ENCODE measurements at places on chromosomes 3 and 15. TPM values are rescaled to one million over a fixed set of nuclear protein-coding genes. Genes with fewer than 3 reads are reported as not detected.

DNA sequence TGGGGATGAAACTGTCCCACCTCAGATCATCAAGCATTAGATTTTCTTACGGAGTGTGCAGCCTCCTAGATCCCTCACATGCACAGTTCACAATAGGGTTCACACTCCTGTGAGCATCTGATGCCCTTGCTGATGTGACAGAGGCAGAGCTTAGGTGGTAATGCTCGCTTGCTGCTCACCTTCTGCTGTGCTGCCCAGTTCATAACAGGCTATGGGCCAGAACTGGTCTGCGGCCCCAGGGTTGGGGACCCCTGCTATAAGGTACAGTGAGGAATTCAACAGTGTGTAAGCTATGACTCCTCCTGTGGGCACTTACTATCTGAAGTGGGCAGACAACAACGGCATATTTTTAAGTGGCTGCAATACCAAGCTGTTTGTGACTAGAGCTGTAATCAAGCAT, 187.9 kb upstream of the BHLHE40 start:
- no peak for DNase-seq

DNA sequence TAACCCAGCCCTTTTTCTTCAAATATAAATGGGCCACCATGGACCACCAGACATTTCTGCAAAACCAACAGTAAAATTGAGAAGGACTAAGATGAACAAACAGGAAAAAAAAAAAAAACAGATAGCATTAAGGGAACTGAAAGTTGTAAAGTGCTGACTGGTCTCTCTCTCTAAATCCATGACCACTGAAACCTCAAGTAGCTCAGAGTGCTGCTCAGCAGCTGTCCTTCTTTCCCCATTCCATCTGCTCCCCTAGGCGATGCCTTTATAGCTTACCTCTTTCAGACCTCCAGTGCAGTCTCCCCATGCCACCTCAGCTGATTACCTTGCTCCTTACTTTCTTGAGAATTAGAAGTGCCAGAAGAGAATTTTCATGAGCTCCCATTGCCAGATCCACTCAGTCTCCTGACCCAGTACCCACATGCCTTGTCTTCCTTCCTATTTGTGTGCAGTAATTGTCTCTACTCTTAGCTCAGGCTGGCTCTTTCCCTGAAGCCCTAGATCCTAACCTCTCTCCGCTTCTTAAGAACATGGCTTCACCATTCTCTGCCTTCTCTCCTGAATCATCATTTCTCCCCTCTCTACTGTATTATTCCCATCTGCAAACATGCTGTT, 23.9 kb upstream of the XIRP1 start:
- DNase-seq: no peak

The SIDT1 gene
- total RNA-seq: 95.0 TPM

GRCh38 chr15:63440265-63440648, 58.6 kb upstream of the CA12 start:
- no peak for DNase-seq

DNA sequence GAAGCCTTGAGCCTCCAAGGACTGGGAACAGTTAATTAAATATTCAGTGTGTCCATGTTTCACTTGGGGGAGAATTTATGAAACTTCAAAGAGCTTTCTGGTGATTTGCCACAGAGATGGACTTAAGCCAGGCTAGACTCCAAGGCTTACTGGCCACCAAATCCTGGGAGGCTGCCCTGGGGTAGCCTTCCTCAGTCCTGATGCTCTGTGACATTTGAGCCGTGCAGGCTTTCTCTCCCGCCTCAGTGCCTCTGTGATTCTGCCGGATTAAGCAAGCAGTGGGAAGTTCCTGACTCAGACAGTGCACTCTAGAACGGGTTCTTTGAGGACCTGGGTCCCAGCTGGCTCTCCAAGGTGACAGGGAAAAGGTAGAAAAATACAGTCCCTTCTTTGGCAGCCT, 314.7 kb upstream of the ICE2 start:
- no peak for DNase-seq

The KY gene
- 1.2 TPM for total RNA-seq

DNA sequence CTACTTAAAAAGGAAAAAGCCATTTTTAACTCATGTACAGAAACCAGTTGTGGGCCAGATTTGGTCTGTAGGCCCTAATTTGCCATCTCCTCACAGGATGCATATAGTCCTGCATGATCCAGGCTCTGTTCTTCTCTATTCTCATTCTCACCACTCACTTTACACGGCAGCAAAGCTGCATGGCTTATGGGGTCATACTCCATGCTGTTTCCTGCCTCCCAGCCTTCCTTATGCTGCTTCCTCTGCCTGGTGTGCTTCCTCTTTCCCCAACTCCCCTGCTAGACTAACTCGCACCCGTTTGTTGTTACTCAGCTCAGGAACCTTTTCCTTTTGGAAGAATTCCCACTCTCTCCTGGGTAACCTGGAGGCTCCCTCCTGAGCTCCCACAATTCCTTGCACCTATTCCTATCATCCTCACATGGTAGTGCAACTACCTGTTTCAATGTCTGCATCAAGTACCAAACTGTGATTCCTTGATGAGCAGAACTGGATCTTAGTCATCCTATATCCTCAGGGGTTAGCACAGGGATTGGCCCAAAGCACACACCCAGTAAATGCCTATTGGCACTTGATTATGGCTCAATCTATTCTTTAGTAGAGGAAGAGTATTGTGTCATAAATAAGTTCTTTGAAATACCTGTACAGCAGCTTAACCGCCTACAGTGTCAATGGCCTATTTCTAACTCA, 172.1 kb upstream of the MITF start:
- DNase-seq: no peak

DNA sequence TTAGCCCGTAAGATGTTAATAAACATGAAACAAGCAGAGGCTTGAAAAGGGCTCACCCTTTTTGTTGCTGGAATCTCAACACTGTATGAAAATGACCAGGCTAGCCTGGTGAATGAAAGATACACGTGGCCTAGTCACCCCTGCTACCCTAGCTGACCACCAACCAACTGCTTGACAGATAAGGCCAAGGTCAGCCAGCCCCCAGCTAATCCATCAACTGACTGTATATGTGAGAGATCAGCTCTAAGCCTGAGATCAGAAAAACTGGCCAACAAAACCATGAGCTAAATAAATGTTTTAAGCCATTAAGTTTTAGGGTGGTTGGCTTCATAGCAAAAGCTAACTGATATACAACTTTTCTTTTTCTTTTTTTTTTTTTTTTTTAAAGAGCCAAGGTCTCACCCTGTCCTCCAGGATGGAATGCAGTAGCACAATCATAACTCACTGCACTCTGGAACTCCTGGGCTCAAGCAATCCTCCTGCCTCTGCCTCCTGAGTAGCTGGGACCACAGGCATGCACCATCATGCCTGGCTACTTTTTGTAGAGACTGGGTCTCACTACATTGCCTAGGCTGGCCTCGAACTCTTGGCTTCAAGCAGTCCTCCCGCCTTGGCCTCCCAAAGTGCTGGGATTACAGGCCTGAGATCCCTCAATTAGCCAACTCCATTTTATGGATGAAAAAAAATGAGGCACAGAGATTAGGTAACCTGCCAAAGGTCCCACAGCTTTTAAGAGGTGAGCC, 34.6 kb downstream of the SH3BP5 start:
- no peak for DNase-seq

The INSYN1 gene
- total RNA-seq: 1.9 TPM

GRCh38 chr3:73187328-73187727, 125.9 kb downstream of the EBLN2 start:
- DNase-seq: no peak

DNA sequence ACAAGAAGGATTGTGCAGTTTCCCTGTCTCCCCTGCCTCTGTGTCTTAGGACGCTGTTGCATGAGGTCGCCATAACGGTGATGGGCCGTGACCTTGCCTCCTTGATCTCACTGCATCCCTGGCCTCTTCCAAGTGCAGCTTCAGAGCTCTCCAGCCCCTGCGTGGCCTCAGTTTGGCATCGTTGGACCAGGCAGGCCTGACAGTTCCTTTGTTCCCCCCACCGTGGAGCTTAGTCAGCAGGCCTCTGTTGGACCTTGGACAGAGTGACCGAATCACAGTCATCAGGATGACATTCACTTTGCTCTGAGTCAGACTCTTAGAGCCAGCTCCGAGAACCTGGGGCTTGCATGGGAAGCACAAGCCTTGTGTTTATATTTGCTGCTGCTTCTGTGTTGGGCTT, 139.4 kb downstream of the OPA1 start:
- DNase-seq: no peak

The CHMP2B gene
- total RNA-seq: 32.4 TPM

GRCh38 chr15:67808821-67809220, 16.5 kb upstream of the SKOR1 start:
- DNase-seq: no peak

The POLQ gene
- under 0.01 TPM for total RNA-seq

DNA sequence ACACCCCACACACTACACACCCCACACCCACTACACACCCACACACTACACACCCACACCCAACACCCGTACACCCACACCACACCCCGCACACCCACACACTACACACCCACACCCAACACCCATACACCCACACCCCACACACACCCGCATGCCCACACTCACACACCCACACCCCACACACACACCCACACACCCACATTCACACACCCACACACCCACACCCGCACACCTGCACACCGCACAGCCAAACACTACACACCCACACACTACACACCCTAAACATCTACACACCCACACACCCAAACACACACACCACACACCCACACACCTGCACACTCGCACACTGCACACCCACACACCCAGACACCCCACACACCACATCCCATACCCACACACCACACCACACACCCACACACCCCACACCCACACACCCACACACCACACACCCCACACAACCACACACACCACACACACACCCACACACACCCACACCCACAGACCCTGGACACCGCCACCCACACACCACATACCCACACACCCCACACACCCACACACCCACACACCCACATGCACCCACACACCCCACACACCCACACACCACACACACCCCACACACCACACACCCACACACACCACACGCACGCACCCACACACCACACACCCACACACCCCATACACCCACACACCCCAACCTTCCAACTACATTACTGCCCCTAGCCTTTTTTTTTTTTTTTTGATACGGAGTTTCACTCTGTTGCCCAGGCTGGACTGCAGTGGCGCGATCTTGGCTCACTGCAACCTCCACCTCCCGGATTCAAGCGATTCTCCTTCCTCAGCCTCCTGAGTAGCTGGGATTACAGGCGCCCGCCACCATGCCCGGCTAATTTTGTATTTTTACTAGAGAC, 16.9 kb downstream of the CEP19 start:
- no peak for DNase-seq

- DNase-seq: no peak
Measured at GRCh38 chr3:20645340-20645739, 459.3 kb upstream of the SGO1 start.

DNA sequence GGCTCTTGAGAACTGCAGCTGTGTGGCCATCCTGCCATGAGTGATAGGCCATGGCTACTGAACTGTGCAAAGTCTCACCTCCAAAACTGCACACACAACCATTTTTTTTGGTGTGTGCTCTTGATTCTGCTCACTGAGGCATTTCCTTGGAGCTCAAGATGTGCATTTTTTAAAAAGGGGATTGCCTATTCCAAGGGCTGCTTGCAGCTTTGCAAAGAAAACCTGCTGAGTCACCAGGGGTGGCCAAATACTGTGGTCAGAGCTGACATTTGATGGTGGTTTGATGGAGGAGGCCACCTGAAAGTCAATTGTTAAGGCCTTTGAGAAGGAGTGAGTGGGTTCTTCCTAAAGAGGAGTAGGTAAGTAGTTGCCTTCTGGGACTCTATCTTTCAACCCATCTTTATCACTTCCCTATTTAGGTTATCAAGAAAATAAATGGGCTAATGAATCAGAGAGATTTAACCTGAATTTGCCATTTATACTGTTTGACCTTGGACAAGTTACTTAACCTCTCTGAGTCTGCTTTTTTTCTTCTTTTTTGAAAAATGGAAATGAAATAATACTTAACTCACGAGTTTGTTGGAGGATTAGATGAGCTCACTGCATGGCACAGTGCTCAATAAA, 87.9 kb downstream of the CHST2 start:
- DNase-seq: no peak

GRCh38 chr3:174440741-174441587, 418.2 kb upstream of the NAALADL2 start:
- DNase-seq: peak; percentile 83

DNA sequence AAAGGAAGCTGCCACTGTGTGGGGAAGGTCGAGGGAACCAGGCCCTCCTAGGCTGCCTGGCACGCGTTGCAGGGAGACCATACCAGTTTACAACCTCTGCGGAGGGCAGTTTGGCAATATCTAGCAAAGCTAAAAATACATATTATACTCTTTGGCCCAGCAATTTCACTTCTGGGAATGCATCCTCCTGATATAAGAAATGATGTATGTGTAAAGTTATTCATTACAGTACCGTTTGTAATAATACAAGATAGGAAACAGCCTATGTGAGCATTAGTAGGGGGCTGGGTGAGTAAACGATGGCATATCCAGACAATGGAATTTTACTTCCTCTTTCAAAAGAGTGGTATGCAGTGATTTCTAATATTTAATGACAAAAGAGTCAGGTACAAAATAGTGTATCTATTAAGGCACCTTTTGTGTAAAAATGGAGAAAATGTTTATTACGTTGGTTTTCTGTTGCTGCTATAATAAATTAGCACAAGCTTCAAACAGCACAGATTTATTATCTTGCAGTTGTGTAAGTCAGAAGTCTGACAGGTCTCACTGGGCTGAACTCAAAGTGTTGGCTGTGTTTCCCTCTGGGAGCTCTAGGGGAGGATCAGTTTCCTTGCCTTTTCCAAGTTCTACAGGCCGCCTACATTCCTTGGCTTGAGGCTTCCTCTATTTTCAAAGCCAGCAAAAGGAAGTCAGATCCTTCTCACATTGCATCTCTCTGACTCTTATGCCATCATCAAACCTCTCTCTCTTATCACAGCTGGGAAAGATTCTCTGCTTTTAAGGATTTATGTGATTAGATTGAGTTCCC, 9.0 kb downstream of the APOD start:
- no peak for DNase-seq

DNA sequence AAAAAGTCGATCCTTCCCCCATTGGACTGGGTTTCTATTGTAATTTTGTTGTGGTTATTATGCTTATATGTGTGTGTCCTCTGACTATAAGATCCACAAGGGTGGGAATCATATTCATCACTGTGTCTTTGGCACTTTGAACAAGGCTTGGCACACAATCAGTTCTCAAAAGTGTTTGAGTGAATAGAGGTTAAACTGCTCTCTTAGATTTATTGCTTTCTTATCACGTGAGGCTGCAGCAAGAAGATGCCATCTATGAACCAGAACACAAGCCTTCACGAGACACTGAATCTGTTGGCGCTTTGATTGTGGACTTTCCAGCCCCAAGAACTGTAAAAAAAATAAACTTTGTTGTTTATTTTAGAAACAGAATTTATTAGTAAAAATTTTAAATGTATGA, 295.0 kb upstream of the MDFIC2 start:
- no peak for DNase-seq

DNA sequence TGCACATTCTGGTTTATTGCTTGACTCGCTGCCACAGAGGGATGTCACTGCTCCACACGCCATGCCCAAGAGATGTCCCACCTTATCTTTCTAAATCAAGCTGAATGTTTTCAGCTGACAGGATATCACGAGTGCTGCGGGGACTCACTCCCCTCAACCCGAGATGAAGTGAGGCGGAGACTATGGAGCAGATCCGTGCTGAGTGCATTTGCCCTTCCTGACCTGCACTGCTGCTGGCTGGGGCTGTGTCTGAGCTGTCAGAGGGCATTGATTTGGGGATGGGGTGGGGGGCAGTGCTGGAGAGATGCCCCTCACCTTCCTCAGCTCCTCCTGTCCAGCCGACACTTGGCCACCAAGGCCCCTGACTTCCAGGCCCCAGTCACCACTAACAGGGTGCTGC, 40.5 kb upstream of the CSPG4 start:
- DNase-seq: no peak

The KLHL40 gene
- total RNA-seq: not detected

All from breast epithelium (tissue), 4 donors.